ENCODE measurements at places on chromosomes 16 and 17.

DNA sequence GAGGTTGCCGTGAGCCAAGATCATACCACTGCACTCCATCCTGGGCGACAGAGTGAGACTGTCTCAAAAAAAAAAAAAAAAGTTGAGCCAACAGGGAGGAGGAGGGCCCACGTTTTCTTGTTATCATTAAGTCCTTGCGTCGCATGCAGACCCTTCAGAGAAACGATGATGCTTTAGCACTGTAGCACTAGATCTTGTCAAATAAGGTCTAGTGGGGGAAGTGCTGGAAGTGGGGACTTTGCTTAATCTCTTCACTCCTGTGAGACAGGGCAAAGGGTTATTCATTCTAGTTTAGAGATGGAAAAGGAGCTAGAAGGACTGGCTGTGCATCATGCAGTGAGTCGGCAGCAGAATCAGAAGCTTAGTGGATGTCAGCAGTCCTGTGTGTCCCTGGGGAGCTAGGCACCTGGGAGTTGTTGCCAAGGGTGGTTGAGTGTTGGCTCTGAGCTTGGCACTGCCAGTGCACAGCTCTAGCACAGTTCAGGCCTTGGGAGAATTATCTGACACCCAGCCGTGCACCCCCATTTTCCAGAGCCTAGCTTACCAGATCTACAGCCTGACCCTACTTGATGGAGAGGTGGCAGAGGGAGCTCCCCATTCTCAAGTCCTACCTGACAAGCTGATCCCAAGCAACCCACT lies 33.4 kb upstream of the TBX2 start:
- DNase-seq, result no peak

- no peak for DNase-seq
These were observed 58.5 kb downstream of the BANP start for GRCh38 chr16:88009563-88010342.

- DNase-seq, result peak; percentile 59
These were observed 2.8 kb upstream of the CIBAR2 start for GRCh38 chr16:85114909-85115567.

DNA sequence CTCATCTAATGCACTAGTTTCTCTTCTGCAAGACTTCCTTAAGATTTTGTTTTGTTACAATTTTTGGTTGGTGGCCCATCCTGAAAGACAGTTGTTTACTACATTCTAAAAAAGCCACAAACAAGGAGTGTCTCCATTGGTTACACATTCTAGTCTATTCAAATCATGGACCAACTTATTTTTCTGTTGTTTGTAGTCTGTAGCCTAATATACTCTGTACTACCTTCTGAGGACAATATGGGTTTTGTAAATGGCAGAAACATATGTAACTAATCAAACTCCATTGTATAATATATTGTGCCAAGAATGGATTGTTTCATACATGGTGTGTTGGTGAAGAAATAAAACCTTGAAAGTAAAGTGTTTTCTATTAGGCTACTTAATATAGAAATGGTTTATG lies 79.5 kb upstream of the DHX40 start:
- no peak for DNase-seq

DNA sequence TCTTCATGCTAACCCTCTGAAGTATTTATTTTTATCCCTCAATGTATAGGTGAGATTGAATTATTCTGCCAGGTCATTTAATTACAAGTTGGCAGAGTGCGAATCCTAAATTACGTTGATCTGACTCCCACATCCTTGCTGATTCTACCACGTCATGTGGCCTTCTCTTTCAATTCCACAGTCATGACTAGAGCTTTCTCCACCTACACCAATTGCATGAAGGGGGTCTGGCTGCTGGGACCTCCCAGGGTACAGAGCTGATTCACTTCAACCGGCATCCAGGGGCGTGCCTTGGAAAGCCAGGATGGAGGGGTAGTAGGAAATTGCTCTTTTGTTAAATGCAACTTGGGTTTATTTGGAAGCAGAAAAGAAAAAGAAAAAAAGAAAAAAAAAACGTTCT lies 41.1 kb upstream of the CDH13 start:
- DNase-seq, result no peak

GRCh38 chr16:7025616-7026190 lies 306.9 kb upstream of the RBFOX1 start:
- DNase-seq, result peak; percentile 64

DNA sequence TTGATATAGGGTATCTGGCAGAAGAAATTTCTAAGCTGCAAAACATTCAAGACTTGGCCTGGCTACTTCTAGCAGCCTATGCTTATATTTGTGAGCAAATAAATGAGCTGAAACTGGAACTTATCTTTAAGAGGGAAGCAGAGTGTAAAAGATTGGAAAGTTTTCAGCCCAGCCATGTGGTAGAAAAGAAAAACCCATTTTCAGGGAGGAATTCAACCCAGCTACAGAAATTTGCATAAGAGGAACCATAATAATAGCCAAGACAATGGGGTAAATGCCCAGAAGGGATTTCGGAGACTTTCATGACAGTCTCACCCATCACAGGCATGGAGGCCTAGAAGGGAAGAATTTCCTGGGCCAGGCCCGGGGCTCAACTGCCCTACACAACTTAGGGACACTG lies 31.7 kb downstream of the RNF112 start:
- no peak for DNase-seq

DNA sequence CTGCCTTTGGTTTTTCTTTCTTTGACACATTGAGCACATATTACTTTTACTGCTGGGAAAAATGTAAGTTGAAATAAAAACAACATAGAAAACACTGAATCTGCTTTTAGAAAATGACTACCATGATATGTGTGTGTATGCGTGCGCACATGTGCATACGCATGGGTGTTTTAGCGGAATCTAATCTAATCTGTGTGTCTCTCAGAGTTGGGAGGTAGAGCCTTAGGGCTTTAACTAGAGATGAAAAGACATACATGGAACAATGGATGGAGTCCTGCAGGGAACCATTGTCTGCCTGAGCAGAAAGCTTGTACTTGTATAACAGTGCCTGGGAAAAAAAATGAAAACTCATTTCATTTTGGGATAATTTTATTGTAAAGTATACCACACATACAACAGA lies 12.4 kb downstream of the SLFN5 start:
- DNase-seq, result no peak

DNA sequence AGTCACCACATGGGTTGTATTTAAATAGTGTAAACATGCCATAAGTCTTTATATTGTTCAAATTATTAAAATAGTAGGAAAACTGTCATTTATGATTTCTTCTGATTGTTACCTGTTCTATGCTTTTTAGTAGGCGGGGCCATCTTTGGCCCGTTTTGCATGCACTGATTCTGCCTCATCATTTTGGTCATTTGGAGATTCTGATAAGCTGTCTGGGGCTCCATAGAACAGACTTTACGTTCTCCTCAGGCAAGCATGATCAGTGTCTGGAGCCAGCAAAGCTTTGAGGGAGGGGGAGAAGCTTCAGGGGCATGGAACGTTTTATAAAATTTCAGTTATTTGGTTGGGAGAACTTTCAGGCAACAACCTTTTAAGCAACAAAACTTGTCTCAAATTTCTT lies 8.8 kb downstream of the NDEL1 start:
- DNase-seq, result no peak

Measured in NCI-H1694 (cell line).